ENCODE measurements at places on chromosomes 5 and 9.

DNA sequence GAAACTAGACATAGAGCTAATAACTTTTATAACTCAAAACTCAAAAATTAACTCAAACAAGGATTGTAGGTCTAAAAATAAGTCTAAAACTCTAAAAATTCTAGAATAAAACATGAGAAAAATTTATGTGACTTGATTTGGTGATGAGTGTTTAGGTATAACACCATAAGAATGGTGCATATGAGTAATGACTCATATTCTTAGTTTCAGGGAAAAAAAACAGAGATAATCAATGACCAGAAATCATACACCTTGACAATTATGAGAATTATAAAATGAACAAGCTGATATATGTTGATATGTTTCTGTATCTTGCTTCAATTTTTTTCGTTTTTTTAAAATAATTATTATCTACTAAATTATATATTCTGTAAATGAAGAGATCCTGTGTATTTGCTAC, 541.2 kb downstream of the PTPRD start:
- no peak for DNase-seq

DNA sequence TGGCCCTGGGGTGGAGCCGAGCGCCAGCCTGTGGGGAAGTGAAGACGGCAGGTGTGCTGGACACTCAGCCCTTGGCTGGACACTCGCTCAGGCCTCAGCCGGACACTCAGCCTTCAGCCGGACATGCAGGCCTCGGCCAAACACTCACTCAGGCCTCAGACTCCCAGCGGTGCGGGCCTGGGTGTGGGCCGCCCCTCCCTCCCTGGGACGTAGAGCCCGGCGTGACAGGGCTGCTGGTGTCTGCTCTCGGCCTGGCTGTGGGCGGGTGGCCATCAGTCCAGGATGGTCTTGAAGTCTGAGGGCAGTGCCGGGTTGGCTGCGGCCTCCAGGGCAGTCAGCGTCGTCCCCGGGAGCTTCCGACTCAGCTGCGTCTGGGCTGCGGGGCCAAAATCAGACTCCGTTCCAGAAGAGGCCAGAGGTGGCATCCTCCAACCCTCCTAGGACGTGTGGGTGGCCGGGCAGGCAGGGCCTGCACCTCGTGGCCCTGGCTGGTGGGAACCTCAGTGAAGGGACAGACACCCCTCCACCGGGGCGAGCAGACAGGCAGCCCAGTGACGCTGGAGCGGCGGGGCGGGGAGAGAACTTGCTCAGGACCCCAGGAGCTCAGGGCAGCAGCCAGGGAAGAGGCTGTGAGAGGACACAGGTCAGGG, 28.4 kb downstream of the SLC6A18 start:
- no peak for DNase-seq

DNA sequence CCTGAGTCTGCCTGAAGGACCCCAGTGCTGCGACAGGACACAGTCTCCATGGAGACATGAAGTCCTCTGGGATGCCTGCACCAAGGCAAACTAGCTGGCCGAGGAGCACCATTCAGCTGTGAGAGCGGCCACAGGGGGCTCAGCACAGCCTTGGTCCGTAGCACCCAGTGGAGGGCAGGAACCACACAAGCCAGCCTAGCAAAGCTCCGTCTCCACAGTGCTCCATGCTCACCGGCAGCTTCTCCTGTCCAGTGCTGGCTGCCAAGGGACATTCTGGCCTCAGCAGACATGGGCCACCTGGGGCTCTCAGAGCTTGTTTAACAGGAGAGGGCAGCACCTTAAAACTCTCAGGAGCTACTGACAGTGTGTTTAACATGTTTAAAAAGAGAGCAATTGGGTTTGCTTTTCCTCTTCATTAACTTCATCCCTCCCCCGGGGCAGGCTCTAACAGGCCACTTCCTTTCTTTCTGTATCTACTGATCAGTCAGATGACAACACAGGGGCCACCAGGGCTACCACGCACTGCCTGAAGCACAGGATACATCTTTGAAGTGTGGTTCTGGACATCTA, 57.0 kb downstream of the SECISBP2 start:
- DNase-seq = peak; percentile 15

DNA sequence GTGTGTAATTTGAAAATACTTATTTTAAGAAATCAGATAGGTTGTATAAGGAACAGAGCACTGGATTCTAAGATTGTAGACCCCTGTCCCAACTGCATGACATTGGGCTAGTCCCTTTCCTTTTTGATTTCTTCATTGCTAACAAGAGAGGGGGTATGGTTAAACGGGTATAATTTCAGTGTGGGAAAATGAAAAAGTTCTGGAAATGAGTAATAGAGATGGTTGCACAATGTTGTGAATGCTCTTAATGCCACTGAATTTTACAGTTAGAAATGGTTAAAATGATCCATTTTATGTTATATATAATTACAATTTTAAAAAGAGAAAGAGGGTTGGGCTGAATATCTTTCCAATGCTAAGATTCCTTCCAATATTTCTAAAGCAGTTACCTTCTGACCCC, 103.3 kb upstream of the LHFPL2 start:
- DNase-seq = no peak

DNA sequence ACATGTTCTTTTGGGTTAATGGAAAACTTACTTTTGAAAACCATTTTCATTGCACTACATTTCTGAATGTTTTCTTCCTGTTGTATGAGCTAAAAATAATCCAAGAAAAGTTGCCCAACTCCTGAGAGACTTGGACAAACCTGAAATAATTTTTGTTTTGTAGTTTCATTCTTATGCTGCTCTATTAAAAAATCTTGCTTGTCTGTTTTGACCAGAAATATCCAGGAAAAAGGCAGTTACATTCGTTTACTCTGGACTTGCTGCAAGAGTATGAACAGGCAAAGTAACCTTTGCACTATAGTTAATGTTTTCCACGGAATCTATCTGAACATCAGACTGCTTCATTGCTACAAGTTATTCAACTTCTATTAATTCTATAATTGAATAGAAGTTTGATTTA, 200.1 kb upstream of the DAB2 start:
- no peak for DNase-seq

DNA sequence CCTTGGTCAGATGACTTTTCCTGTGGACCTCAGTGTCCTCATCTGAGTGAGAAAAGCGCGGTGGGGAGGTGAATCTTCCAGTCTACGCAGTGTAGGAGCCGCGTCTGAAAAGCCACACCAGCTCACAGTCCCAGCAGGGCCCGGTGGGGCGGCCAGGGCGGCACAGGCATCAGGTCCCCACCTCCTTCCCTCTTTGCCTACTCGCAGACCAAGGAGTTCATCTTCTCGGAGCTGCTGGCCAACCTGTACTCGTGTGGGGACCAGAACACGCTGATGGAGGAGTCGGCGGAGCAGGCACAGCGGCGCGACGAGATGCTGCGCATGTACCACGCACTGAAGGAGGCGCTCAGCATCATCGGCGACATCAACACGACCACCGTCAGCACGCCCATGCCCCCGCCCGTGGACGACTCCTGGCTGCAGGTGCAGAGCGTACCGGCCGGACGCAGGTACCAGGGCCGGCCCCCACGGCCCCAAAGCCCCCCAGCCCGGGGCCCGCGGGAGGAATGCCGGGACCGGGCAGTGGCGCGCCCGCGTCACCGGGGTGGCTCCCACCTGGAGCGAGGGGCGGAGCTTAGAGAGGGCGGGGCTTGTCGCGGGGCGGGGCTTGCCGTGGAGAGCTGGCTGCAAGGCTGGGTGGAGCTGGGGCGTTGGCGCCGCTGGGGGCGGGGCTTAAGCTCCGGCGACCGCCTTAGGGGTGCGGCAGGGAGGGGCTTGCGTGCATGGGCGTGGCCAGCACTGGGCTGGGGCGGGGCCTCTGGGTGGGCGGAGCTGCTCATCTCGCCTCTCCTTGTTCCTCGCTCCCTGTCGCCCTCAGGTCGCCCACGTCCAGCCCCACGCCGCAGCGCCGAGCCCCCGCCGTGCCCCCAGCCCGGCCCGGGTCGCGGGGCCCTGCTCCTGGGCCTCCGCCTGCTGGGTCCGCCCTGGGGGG, 25.6 kb downstream of the GOLGA2 start:
- DNase-seq = peak; percentile 94

DNA sequence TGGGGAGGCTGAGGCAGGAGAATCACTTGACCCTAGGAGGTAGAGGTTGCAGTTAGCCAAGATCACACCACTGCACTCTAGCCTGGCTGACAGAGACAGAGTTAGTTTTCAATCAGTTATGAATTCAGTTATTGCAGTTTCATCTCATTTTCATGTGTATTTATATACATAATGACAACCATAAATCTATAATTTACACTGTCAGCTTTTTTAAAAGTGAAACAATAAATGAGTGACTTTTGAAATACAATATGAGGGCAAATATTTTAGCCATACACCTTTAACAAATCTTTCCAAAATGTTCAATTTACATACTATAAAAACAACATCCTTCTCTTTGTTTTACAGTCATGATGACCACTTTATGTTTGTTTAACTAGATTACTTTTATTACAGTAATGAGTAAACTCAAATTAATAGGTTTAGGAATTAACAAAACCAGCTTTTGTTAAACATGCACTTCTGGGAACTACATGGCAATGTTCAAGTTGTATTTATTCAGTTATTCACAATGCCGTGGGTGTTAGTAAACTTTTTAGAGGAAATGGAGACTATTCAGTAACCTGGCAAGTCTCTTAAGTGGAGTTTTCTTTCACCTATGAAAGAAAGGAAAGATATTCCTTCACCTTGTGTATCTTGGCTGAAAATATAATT, 12.7 kb downstream of the TYRP1 start:
- DNase-seq = no peak

- no peak for DNase-seq
Measured at GRCh38 chr9:27549196-27549755, 19.7 kb upstream of the MOB3B start.

DNA sequence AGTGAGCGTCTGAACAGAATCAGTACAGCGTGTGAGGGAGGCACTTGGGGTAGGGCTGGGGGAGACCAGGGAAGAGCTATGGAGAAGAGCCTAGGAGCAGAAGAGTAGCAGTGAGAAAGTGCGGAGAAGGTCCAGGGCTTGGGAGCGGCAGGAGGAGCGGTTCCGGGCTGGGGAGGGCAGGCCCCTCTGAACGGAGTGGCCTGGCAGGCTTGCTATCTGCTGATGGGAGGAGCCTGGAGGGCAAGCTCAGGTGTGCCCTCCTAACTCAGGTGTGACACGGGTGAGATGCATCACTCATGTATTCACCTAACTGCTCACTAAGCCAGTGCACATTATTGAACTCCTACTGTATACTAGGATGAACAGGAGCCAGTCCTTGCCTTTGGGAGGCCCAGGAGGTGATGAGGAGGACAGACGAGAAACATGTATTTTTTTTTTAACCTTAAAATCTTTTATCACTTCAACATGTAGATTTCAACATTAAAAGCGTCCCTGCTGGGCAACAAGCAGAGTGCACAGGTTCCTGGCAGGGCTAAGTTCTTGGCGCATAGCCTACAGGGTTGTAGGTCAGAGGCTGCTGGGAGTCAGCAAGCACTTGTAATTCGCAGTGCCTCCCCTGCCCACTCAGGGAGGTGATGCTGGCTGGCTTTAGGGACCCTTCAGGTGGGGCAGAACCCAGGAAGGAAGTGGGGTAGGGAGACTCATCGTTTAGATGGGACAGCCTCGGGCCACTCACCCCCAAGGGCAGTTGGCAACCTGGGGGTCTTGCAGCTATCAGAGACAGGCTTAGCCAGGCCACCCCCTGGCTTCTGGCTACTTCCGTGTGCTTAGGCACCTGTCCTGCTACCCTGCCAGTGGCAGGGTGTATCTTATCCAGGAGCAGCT, 55.5 kb downstream of the TMOD1 start:
- DNase-seq = no peak

DNA sequence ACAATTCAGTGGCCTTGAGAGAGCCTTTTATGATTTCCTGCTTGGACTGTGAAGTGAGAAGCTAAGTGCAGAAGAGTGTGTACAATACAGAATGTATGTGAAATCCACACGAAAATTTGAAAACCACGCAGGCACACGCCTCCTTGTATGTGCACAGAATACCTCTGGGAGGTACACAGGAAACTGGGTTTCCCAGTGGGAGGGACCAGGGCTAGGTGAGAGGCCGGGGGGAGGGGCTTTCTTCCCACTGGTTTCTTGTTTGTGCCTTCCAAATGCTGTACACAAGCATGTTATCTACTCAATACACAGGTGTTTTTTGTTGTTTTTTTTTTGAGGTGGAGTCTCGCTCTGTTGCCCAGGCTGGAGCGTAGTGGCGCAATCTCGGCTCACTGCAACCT, 16.1 kb downstream of the C9orf50 start:
- DNase-seq = peak; percentile 11

DNA sequence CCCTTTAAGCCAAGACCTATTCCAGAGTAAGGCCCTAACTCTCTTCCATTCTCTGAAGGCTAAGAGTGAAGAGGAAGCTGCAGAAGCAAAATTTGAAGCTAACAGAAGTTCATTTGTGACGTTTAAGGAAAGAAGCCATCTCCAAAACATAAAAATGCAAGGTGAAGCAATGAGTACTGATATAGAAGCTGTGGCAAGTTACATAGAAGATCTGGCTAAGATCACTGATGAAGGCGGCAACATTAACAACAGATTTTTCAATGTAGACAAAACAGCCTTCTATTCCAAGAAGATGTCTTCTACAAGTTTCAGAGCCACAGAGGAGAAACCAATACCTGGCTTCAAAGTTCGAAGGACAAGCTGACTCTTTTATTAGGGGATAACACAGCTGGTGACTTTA, 1143.4 kb downstream of the CDH12 start:
- no peak for DNase-seq

DNA sequence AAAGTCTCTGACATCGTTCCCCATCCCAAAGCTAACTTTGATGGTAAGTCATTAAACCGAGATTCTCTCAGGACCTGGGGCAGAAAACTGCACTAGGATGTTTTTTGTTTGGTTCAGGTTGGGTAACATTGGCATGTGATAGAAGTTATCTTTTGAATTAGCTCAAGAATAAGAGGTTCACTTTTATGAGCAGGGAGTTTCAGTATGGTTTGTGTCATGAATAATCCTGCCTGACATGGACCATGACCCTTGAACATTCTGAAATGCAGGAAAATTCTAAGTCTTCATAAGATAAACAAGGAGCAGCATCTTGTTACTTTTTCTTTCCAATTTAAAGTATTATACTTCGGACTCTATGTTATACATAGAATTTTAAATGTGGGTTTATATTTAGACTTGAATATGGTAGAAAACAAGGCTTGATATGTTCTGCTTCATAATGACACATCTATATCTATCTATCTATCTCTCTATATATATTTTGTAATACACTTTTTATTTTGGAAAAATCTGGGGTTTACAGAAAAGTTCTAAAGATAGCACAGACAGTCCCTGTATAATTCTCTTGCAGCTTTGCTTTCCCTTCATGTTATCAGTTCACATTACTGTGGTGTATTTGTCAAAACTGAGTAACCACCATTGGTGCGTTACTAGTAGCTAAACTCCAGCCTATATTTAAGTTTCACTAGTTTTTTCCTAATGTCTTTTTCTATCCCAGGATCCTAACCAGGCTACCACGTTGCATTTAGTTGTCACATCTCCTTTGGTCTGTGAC, 102.7 kb upstream of the TAF11L2 start:
- no peak for DNase-seq

DNA sequence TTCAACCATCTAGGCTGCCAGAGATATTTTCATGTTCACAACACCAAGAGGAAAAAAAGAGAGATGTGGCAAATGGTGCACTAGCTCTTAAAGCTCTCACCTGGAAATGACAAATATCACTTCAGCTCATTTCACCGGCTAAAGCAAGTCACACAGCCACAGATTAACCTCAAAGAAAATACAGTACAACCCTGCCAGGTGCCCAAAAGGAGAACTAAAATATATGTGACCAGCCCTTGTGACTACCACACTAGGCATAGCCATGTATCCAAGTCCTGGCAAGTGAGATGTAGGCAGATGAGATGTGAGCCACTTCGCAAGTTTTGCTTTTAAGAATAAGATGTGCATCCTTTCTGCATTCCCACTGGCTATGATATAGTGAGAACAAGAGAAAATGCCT, 41.4 kb downstream of the AGTPBP1 start:
- DNase-seq = no peak

GRCh38 chr5:57119031-57119430, 54.8 kb upstream of the GPBP1 start:
- no peak for DNase-seq
